ENCODE measurements at places on chromosomes 3 and 15.

GRCh38 chr15:92921215-92922131, 21.3 kb downstream of the CHD2 start:
- DNase-seq = no peak

DNA sequence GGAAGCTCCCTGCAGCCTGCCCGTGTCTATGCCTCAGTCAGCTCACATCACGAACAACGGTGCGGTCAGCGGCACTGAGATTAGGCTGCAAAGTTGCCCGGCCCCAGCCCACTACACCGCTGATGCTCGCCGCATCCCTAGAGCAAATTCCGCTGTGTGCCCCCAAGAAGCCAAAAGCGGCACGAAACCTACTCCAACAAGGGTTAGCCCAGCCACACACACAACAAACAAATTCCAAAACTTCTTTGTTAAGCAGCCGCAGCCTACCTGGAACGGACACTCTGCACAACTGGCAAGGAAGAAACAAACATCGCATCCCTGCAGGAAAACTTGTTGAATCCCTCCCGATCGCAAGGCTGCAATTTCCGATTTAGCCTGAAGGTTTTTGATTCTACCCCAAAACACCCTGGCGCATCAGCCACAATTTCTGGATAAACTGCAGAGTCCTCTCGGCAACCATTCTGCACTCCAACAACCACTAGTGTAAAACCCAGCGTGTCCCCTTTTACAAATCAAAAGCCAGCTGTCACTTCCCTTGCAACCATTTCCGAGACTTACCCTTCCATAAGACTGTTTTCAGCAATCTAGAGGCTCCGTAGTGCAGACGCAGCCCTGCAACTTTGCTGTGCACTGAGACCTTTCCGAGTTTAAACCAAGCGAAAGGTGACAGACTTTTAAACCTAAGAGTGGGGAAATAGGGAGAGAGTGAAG, 449 bp downstream of the ROBO1 start:
- DNase-seq = no peak

DNA sequence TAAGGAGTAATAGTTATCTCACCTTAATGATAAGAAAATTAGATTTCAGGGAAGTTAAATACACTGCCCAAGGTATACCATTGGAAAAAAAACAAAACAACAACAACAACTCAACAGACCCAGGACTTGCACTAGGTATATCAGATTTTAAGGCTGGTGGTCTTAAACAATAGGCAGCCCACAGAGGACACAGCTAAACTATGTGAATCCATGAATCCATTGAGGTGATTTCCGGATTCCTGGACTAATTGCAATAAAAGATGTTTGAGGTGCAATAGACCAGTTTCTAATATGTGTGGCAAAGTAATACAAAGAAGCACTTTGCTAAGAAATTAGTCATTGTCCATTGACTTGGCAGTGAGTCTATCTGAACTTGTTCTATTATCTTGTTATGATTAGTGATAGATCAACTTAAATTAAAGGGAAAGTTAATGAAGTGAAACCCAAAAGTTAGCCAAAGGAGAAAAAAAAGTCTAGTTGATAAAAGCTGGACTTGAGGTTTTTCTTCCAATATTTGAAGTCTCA, 60.9 kb upstream of the MAGI1 start:
- no peak for DNase-seq

GRCh38 chr3:168459226-168459784, 363.6 kb upstream of the GOLIM4 start:
- no peak for DNase-seq

- no peak for DNase-seq
Observed at GRCh38 chr15:25329696-25330095, 109.1 kb downstream of the UBE3A start.

DNA sequence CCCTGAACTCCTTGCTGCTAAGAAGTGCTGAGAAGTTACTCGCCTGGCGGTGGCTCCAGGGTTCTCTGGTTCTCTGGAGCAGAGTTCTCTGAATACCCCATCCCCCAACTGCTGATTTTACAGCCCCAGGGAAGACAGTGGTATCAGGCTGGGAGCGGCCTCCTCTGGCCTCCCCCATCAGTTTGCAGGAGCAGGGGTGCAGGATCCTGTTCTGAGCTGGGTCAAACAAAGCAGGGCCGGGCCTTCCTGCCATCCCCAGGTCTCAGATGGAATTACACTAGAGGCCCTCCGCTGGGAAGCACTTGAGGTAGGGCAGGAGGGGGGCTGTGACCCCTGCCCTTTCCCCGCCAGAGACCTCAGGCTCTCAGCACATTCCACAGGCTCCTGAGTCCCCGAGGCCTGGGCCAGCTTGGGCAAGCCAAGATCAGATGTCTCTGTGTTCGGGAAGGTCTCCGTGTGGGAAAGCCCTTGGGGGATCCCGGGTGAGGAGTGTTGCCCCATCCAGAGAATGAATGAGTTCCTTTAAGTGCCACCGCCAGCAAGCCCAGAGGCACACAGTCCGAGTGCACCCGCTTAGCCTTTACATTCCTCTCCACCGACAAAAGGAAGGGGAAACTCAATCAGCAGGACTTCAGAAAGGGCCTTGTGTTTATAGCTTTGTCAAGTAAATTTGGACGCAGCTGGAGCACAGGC, 149.9 kb downstream of the LRRK1 start:
- no peak for DNase-seq

GRCh38 chr3:193673845-193674244, 80.8 kb downstream of the OPA1 start:
- DNase-seq = no peak

GRCh38 chr15:89051875-89052274, 36.4 kb upstream of the ABHD2 start:
- no peak for DNase-seq

GRCh38 chr15:95291898-95292472, 1038.5 kb upstream of the NR2F2 start:
- no peak for DNase-seq

DNA sequence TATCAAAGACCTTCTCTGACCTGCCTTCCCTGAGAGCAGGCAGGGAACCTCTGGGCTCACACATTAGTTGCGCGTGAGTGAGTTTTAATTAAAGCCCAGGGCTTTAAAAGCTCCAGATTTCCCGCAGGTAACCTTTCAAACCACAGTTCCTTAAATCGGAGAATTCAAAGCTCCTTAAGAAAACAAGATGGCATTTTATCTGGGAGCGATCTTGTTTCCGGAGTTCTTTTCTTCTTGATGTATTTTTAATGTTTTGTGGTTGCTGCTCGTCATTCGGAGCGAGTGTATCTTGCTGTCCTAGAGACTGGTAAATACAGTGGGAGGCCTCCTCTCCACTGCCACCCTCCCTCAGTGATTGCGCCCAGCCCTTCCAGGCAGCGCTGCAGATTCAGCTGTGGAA, 284.3 kb downstream of the CLSTN2 start:
- DNase-seq = no peak

DNA sequence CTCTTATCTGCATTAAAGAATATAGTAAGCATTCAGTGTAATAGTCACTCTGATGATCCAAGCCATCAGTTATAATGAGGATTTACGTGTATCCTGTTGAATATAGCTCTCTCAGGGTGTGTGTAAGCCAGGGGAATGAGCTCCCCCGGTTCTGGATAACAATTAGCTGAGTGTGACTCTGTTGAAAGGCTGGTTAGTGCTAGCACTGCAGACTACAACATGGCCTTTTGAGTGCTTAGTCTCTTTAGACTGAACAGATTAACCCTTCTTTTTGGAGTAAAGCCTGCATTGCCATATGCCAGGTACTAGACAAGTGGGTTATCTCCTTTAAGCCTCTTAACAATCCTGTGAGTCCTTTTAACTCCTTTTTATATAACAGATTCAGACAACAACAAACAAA, 119.5 kb downstream of the TMEM108 start:
- no peak for DNase-seq

DNA sequence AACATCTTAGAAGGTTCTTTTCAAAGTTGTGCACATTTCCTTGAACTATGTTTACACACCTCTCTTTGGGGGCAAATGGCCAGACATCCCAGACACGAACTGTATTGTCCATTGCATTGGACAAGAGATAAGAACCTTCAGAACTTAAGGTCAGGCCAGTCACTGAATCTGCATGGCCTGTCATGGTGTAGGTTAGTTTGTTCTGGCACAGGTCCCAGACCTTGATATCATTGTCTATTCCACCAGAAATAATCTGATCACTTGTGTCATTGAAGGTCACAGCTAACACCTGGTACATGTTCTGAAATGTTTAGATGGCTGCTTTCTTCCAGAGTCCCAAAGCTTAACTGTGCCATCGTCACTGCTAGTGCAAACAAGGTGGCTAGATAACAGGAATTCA, 55.7 kb downstream of the KCNAB1 start:
- no peak for DNase-seq

GRCh38 chr3:178875157-178875556, 196.5 kb downstream of the ZMAT3 start:
- no peak for DNase-seq

DNA sequence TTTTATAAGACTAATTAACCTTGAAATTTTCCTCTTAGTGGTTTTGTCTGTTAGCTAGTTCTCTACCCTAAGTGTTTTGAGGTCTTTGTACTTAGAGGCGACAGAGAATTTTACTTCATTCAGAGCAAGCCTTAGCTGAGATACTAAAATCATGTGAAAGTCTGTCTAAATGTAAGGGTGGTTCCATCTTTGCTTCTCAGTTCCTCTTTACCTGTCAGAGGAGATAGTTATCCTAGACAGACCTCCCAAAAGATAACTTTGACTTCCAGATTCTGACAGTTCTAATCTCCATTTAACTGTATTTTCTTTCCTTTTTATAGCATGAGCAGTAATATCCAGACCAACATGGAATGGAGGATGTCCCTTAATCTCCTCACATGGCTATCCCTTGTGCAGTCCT, 34.7 kb downstream of the RNF111 start:
- no peak for DNase-seq

GRCh38 chr3:137807998-137808397, 43.9 kb downstream of the SOX14 start:
- DNase-seq = no peak

DNA sequence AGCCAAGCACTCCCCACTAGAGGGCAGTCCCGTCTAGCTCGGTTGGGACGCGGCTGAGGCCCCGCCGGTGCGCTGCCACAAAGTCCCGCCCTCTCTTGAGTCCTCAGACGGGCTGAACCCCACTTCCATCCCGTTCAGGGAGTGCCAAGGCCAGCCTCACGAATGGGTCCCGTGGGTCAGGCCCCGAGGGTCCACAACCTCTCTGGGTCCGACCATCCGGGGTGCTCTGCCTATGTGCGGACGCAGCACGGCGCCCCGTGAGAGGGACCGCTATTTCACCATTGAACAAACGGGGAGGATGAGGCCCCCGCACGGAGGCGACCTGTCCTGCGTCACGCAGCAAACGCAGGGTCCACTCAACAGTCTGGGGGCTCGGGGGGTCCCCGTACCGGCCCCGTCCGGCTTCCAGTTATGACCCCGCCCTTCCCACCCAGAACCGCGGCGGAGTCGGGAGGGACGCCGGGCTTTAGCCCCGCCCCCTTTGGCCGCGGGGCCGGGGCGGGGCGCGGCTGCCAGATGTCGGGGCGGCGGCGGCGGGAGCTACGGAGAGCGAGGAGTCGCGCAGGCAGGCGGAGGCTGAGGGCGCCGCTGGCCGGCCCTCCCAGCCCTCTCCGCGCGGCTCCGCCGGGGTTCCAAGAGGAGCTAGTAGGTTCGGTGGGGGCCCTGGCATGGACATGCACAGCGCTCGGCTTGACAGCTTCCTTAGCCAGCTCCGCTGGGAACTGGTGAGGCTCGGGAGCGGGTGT, at the start of gene INKA1:
Gene INKA1 (plus strand): TSS at position 543 of the 746 bp plus-strand sequence. CDS start 132 bp downstream, at position 675.
- DNase-seq = peak; percentile 64

DNA sequence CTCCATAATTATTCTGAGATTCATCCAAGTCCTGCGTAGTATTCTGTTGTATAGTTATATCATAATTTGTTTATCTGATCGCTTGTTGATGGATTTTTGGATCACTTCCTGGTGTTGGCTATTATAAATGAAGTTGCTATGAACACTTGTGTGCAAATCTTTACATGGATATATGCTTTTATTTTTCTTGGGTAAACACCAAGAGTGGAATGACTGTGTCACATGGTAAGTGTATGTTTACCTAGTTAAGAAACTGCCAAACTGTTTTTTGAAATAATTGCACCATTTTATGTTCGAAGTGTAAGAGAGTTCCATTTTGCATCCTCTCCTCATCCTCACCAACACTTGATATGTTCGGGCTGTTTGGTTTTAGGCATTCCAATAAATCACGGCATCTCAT, 360.4 kb upstream of the FRG2C start:
- DNase-seq = no peak

- DNase-seq = no peak
Observed at GRCh38 chr3:150346981-150347863, 60.9 kb upstream of the TSC22D2 start.

GRCh38 chr3:169090559-169090958, 573.0 kb downstream of the MECOM start:
- DNase-seq = no peak

GRCh38 chr3:101879623-101880284, 30.4 kb downstream of the NFKBIZ start:
- no peak for DNase-seq
